Activated CD8-positive, alpha-beta memory T cell treated with anti-CD3 and anti-CD28 coated beads for 4 hours (primary cell): ENCODE measurements at places on chromosomes 16 and 17.

GRCh38 chr16:72422308-72422897, 250.4 kb upstream of the PMFBP1 start:
- DNase-seq = no peak

- DNase-seq = no peak
Measured at GRCh38 chr17:1552932-1553331, 9.7 kb downstream of the PITPNA start.

GRCh38 chr16:49731911-49732310, 124.0 kb downstream of the ZNF423 start:
- no peak for DNase-seq

- no peak for DNase-seq
Measured at GRCh38 chr17:62712171-62712581, 84.7 kb downstream of the MRC2 start.
